ENCODE measurements at places on chromosomes 1 and 21.

DNA sequence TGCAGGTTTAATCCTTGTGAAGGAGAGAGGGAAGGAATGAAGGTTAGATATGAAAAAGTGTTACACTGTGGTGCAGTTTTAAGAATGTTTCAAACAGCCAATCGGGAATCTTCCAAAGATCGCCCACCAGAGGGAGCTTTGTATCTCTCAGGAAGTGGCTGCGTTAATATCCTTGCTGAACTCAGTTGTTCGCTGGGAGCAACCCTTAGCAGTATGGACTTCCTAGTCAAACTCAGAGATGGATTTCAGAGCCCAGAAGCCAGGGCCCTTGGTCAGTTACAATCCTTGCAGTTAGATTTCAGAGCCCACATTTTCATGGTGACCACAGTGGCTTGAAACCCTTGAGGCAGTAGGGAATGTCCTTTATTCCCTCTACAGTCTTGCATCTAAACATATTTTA is 136.2 kb downstream of the NTNG1 start:
- DNase-seq = peak; percentile 48

DNA sequence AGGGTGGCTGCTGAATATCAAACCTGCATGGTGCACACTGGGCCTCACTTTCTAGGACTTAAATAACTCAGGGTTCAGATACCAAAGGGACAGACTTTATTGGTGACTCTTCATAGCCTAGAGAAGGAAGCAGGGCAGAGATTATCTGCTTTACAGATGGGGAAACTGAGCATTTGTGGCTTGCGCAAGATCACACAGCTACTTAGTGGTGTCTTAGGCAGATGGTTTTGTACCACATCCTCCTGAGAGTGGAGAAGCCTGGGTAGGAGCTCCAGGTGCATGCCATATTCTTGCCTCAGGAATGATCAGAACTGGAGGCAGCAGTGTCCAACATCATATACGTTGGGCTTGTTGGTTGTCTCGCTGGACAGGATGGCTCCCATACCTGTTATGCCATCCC is 6.8 kb upstream of the DPH2 start:
- DNase-seq = no peak

DNA sequence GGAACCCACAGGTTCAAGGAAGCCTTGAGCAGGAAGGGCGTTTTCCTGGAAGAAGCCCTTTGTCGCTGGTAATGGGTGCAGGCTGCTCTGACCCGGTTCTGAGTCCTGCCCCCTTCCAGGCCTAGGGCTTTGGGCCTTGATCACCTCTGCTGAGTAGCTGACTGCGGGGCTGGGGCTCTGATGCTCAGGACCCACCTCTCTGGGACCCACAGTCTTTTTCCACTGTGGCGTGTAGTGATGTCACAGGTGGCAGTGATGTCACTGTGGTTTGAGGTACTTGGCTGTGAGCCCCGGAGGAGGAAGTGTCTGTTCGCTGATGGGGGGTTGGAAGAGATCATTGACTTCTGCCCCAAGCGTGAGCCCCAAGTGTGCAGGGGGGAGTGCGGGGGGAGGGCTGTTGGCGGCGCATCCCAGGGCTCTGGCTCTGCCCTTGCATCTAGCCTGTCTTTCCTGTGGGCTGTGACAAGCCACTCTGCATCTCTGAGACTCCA is 6.9 kb downstream of the TNFRSF1B start:
- no peak for DNase-seq

DNA sequence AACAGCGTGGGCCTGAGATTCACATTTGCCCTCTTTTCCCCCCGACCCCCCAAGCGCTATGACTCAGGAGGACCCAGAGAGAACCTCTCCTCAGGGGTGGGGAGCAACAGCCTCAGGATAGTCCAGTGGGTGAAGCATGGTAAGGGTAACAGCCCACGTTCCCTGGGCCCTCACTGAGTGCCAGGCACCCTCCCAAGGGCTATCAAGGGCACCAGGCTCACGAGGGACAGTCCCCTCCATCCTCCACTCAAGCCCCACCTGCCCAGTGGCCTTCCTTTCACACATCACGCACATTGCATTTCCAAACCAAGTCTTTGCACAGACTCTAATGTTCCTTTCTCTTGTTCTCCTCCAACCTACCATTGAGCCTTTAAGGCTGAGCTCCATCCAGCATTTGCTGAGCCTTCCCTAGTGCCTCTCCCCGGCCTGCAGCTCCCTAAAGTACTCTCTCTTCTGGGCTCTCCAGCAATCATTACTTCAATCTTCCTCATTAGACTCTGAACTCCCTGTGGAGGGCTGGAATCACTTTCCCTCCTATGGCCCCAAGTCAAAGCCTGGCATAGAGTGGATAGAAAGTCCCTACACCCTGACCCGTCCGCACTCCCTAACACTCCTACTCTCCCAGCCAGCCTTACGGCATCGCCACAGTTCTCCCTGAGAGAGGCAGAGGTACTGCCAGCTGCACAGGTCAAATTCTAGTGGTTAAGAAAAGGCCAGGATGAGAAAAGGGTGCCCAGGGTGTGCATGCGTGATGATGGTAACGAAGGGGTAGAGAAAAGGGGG is 1.0 kb downstream of the AKR7A2 start:
- DNase-seq = no peak

DNA sequence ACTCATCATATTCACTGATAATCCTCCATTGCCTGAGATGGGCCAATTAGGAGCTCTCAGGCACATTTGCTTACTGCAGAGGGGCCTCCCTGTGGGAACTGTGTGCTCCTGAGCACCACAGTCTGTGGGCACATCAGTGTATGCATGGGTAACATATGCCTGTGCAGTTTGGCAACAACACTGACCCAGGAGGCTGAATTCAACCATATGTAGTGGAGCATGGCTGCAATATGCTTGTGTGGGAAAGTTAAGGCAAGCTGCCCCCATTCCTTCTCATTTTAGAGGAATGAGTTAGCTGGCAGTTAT is 11.8 kb upstream of the FMOD start:
- no peak for DNase-seq

- DNase-seq = no peak
These were observed 21.7 kb upstream of the ACTRT2 start for GRCh38 chr1:2999571-2999970.

- peak; percentile 5 for DNase-seq
These were observed 91.0 kb upstream of the MAP1LC3C start for GRCh38 chr1:242089911-242090310.

- DNase-seq = no peak
These were observed 5.0 kb upstream of the RNF19B start for GRCh38 chr1:32969566-32969965.

DNA sequence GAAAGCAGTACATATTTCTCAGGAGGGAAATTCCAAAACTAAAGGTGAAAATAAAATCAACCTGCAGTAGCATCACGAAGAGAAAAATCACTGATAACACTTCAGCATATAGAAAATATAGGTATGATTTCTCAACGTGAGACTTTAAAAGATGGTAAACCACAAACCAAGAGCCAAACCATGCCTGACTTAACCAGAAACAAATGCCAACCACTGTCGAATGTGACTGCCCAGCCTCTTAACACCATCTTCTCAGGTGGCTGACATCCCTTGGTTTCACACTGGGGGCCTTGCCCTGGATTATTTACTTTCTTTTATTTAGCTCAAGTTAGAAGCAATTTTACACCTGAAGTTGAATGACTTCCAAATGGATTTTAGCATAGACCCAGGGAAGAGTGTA is 10.1 kb downstream of the HMGCS2 start:
- no peak for DNase-seq

DNA sequence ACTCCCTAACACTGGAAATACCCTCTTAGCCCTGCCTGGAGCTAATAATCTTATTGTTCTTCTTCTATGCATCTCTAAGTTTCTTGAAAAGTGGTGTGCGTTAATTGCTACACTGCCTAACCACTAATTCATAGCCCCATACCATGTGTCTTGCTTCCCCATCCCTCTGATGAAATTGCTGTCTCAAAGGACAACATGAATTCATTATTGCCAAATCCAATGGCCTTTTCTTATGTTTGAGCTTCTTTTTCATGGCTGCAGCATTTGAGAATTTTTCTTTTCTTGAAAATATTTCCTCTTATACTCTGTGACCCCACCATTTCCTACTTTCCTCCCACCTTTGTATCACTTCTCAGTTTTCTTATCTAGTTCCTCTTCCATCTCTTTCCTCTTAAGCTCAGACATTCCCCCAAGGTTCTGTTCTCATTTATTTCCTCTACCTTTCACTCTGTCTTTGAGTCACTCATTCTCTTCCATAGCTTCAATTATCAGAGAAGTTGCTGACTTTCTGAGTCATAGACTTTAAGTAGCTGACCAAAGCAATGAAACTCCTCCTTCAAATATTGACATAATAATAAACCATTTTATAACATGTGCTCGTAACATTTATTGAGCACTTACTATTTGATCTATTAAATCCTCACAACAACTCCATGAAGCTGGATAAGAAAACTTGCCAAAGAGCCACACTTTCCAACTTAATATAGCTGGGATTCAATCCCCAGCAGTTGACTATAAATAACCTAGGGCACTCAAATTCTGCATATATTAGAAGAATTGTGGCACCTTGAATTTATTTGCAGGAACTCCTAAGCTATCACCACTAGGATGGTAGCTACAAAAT is 35.5 kb upstream of the ATP6V1G3 start:
- no peak for DNase-seq

DNA sequence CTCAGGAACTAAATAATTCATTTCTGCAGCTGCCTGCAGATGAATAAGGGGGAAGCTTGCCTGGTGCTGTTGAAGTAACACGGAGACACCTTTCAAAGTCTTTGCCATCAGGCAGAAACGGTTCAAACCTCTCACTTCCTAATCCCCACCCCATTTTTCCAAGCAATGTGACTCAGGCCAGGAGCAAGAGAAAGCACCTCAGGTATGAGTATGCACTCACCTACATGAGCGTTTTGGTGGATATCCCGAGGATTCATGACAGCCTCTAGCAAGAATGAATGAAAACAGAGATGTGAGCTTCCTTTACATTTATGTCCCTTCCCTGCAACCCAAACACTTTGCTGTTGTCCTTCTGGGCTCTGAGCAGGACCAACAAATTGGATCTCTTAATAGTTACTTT is 63.4 kb upstream of the LAX1 start:
- DNase-seq = no peak
